ENCODE measurements at places on chromosomes 12 and 14.

DNA sequence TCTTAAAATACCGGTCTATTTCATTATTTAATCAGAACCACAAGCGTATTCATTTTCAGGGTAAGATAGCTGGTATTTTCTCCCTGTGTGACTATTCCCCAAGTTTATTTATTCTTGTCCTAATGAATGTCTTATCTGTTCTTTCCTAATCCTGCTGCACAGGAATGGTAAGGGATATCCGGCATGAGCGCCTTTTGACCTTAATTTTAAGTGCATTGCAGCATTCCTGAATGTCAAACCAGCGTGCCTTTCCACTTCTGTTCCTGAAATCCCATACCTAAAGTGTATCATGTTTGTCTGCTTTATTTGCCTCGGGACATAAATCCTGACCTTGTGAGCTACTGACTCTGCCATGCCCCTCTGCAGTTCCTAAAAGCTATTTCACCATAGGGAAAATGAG lies 1713.2 kb upstream of the FLRT2 start:
- DNase-seq = no peak

DNA sequence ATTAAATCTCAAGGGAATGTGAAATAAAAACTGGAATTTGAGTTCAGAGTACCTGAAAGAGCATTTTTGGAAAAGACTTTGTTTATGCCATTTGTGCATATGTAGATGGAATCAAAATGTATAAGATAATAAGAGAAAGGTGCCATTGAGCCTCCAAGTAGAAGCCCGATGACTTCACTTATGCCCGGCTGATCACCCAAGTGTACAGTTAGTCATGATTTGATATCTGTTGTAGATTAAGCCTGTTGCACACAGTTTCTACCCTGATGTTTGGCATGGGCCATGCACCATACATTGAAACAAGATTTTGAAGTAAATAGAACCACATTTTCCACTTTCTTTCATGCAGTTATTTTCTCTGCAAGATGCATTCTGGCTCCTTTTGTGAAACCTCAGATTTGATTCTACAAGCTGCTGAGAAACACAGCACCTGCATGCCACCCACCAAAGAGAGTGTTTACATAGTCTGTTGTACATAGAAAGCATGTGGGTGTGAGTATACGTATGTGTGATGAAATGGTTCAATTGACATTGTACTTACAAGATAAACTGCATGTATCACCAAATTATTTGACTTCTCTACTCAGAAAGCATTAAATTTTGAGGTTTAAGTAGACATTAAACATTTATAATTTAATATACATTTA lies 772.5 kb downstream of the DIO2 start:
- DNase-seq = no peak

DNA sequence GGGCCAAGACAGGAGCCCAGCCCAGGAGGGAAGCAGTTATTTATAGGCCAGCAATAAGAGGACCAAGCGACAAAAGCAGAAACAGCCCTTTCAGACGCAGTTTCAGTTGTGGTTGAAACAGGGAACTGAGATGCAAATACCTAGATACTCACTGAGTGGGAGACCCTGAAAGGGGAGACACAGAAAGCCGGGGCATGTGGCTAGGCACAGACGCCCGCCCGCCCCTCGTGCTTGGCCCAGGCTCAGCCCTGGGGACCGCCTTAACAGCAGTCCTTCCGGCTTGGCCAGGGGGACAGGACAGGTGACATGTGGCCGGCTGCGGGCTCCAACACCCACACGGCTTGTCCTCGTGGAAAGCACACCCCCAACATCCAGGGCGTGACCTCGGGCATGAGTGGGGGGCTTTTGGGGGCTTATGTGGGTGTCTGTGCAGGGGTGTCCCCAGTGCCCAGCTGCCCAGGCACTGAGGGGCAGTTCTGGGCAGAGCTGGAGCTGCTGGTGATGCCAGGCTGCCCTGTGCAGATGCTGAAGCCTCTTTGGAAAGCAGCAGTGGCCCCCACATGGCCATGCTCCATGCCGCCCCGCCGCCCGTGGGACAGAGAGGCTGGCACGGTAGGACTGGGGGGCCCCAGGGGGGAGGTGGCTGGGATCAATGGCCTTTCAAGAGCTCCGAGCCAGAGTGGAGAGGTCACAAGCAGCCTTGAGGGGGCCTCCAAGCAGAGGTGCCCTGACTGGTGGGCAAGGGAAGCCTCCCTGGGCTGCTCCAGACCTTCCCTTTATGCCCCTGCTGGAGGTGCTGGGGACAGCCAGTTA lies 2.1 kb downstream of the PLD4 start:
- DNase-seq = no peak

- no peak for DNase-seq
These were observed 4.8 kb downstream of the RNF34 start for GRCh38 chr12:121404734-121405133.

GRCh38 chr12:65695113-65695865 lies 129.0 kb upstream of the HMGA2 start:
- no peak for DNase-seq

DNA sequence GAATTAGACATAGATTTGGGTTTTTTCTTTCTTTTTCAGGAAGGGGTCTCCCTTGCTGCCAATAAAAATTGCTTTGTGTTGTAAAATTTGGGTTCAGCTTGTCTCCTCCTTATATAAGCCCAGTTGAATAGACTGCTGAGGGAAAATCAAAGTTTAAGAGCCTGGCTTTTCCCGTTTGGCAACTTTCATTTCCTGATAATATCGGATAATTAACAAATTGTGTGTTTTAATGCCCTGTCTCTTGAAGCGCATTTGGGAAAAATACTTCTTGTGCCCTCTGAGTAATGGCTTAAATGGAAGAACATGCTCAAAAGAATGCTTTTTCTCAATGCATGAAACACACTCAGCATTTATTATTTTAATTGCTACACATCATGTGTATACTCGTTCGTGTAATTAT lies 198.0 kb upstream of the DCN start:
- DNase-seq = no peak

DNA sequence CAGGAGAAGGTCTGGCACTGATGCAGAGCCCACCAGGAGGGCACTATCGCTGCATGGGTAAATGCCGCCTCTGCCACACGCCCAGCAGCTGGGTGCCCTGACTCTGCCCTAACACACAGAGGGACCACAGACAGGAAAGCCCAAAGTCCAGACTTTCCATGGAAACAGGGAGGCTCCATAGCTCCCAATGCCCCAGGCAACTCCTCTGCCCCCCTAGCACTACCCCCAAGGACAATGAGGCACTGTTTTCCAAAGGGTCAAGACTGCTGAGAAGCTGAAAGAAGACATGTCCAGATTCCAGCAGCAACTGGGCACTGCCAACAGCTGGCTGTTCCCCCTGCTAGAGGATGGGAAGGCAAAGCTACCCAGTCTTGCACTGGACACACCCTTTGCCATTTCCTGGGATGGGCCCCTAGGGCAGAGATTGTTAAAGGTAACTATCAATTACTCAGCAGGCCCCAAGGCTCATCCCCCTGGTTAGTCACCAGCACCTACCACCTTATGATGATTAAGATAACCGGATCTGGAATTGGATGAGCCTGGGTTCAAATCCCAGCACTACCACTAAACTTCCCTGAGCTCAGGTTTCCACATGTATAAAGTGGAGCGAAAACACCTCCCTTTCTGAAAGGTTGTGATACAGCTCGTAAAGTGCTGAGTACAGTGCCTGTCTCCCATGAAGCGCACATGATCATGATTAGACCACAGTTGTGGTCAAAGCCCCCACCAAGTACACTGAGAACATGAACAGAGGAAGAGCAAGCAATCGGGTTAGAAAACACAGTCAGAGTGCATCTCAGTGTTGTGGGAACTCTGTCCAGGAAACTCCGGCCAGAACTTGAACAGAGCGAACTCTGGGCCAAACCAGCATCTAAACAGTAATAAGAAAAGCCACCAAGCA lies 3.3 kb downstream of the PXN start:
- peak; percentile 83 for DNase-seq

DNA sequence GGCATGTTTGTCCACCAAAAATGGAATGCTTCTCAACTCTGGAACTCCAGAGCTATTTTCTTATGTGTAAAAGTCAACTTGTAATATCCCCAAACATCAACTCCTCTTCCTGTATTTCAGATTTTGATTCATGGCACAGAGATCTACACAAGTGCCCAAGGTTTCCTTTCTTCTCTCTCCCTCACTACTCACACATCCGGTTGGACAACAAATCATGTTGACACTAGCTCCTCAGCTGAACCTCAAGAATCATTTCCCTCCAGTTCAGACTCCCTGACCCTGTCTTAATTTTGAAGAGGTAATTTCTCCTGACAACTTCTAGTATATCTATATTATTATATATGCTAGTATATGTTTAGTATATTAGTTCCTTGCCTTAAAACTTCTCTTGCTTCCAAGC lies 485.4 kb upstream of the CCDC196 start:
- DNase-seq = no peak

- no peak for DNase-seq
These were observed 36.6 kb downstream of the TC2N start for GRCh38 chr14:91830777-91831176.

GRCh38 chr14:99118946-99119345 lies 153.1 kb downstream of the BCL11B start:
- DNase-seq = no peak

DNA sequence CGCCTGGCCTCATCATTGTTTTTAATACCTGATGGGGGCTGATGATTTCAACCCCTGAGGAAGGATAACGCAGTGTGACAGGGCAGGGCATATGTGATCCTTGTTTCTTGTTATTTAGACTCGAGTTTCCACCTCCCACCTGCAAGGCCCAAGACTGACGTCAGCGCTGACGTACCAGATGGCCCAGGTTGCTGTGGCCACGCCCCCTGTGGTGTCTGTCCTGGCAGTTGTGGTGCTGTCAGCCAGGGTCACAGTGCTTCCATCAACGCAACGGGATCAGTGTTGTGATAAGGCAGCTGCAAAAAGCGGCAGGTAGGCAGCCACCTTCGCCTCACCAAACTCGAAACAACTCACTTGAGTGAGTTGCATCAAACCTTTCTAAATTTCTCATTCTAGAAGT lies 18.4 kb downstream of the DDX51 start:
- no peak for DNase-seq

- DNase-seq = no peak
These were observed at the start of gene MIPOL1 for GRCh38 chr14:37197421-37198272. MIPOL1 (plus strand) TSS chr14:37197937; CDS start chr14:37247889, 49,952 bp downstream.

- no peak for DNase-seq
These were observed 9.2 kb upstream of the PLBD1 start for GRCh38 chr12:14576896-14577295.

All from activated CD8-positive, alpha-beta memory T cell treated with anti-CD3 and anti-CD28 coated beads, Interleukin-2, amount 10 ng/mL, durations not matched to agents 7 days and 5 days (primary cell).